IMR-90 (cell line): ENCODE measurements at places on chromosomes 2 and 18.

GRCh38 chr18:68734308-68734707 is 19.4 kb upstream of the TMX3 start:
- H3K4me1 ChIP-seq = no peaks in the 10 kb centered on the region
- H3K36me3 ChIP-seq = no peaks in the 10 kb centered on the region
- peak; percentile 59 for DNase-seq
- H3K27me3 ChIP-seq = no peaks in the 10 kb centered on the region
- H3K27ac ChIP-seq = no peak overlapping the region

DNA sequence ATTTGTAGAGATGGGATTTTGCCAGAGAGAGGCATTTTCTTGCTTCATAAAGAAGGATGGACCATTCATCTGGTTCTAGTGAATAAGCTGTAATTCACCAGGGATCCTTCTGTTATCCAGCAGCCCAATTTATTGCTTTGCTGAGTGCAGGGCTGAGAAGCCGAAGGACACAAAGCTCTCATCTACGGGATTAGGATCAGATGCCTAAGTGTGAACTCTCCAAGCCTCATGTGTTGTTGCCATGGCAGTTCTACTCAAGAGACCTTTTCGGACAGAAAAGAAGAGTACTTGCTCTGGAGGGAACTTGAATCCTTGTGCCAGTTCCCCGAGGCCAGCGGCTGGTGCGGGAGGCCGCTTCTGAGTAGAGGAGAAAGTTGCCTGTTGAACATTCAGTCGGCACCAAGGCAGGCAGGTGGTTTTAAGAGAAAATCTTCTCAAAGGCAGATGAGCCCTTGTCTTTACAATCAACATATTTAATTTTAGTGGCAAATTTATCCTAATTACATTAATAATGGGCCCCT is 38.4 kb upstream of the MBP start:
- peaks cover 21% of the 10 kb centered on the region for H3K27me3 ChIP-seq
- no peaks in the 10 kb centered on the region for H3K36me3 ChIP-seq
- no peak overlapping the region for H3K27ac ChIP-seq
- H3K4me1 ChIP-seq = peaks cover 2% of the 10 kb centered on the region; the same call in 1 of the 2 replicates

- no peak overlapping the region for H3K27ac ChIP-seq
- no peaks in the 10 kb centered on the region for H3K36me3 ChIP-seq
- no peak for DNase-seq
- H3K4me1 ChIP-seq = no peaks in the 10 kb centered on the region
These were observed 132.7 kb upstream of the HS6ST1 start for GRCh38 chr2:128451084-128452023.

DNA sequence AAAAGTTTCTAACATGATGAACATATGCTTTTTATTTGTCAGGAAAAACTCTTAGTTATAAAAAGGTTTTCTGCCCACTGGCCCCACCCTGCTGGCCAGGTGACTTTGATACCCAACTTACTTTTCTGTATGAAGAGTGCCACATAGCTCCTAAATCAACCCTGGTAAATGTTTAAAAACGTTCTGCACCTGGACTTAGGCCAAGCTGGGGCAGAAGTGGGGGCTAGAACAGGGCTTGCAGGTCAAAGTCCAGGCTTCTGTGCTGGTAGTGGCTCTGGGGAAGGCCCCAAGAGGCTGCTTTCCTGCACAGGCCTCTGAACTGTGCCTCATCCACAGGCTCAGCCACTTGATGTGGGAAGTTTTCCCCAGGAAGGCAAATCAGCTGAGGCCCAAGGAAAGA is 171.7 kb downstream of the ANKRD30B start:
- no peaks in the 10 kb centered on the region for H3K4me1 ChIP-seq
- H3K27me3 ChIP-seq = no peaks in the 10 kb centered on the region
- DNase-seq = no peak

GRCh38 chr2:44075541-44075940 is 79.8 kb upstream of the LRPPRC start:
- H3K27ac ChIP-seq = no peak overlapping the region
- no peak overlapping the region for H3K4me3 ChIP-seq
- peak; percentile 52 for DNase-seq
- no peaks in the 10 kb centered on the region for H3K4me1 ChIP-seq
- peaks cover 2% of the 10 kb centered on the region; the same call in 1 of the 2 replicates for H3K27me3 ChIP-seq

GRCh38 chr2:58925676-58926081 is 684.6 kb upstream of the FANCL start:
- H3K27me3 ChIP-seq = no peaks in the 10 kb centered on the region
- H3K4me1 ChIP-seq = peaks cover 10% of the 10 kb centered on the region; the same call in 1 of the 2 replicates
- H3K27ac ChIP-seq = no peak overlapping the region
- DNase-seq = peak; percentile 46
- no peaks in the 10 kb centered on the region for H3K36me3 ChIP-seq

- H3K27me3 ChIP-seq = no peaks in the 10 kb centered on the region
- H3K27ac ChIP-seq = no peak overlapping the region
- no peaks in the 10 kb centered on the region for H3K4me1 ChIP-seq
- no peaks in the 10 kb centered on the region for H3K36me3 ChIP-seq
- H3K4me3 ChIP-seq = no peak overlapping the region
These were observed 366.5 kb upstream of the CRIM1 start for GRCh38 chr2:35989040-35989439.

DNA sequence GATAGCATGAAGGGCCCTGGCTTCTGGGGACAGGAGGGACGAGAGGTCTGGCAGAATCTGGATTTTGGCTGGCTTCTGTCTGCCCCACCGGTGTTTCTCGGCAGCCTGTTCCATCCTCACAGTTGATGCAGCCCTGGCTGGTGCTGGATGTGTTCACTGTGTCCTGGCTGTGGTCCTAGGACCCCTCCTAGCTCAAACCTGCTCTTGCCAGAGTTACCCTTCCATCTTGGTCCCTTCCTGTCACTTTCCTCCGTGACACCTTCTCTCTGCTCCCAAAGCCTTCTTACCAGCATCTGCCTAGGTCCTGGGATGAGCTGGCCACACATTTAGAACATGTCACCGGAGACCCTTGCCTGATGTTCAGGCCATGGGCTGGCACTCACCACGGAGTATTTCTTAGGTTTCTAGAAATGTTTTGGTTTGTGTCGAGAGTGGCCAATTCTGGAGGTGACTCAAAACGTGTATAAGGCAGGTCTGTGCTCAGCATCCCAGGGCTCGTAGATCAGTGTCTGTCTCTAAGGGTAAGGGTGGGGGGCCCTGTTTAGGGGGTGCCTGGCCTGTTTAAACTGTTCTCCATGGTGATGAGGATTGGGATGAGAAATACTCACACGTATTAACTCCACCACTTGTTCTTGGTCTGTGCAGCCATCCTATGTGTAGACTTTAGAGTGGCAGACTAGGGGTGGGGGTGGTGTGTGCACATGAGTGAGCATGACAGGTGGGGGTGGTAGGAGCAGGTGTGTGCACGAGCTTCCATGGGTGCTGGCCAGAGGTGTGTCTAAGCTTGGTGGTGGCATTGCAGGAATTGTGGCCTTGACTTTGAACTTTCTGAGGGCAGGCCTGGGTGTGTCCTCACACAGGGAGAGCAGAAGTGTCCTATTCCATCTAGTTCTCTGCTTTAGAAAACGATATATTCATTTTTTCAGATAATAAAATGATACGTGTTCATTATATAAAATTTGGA is 162.7 kb downstream of the DYSF start:
- H3K27me3 ChIP-seq = peaks cover 28% of the 10 kb centered on the region
- H3K4me3 ChIP-seq = no peak overlapping the region
- H3K4me1 ChIP-seq = no peaks in the 10 kb centered on the region
- no peak overlapping the region for H3K27ac ChIP-seq

- no peak for DNase-seq
- H3K4me1 ChIP-seq = peaks cover 20% of the 10 kb centered on the region
- no peaks in the 10 kb centered on the region for H3K27me3 ChIP-seq
- H3K36me3 ChIP-seq = no peaks in the 10 kb centered on the region
- H3K4me3 ChIP-seq = no peak overlapping the region
These were observed 5.9 kb downstream of the WIPF1 start for GRCh38 chr2:174591740-174592139.

DNA sequence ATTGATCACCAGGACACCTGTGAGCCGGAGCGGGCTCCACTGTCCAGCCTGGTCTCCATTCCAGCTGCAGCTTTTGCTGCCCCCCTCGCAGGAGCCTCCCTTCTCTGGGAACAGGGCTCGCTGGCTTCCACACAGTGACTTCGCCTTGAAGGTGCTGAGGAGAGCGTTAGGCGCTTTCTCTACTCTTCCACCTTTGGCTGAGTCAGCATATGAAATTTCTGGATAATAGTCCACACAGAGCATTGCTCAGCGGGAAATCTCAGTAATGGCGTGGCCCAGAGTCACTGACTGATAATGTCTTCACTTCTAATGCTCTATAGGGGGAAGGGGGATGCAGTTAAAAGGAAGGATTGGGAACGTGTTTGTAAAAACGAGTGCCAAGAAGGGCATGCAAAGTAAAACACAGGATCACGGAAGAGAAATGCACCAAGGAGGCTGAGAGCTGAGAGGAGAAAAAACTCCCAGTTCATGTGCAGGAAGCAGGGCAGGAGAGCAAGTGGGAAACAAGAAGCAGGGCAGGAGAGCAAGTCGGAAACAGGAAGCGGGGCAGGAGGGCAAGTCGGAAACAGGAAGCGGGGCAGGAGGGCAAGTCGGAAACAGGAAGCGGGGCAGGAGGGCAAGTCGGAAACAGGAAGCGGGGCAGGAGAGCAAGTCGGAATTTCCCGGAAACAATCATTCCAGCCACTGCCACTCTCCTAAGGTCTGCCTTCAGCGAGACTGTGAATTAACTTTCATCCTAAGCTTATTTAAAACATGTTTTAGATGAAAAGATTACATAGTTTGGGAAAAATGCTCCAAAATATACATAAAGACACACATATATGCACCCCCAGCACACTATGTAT is 77.7 kb downstream of the MYT1L start:
- no peak overlapping the region for H3K4me3 ChIP-seq
- H3K36me3 ChIP-seq = no peaks in the 10 kb centered on the region
- H3K4me1 ChIP-seq = no peaks in the 10 kb centered on the region

GRCh38 chr18:64713284-64713683 is 564.4 kb upstream of the LINC00305 start:
- H3K4me3 ChIP-seq = no peak overlapping the region
- no peaks in the 10 kb centered on the region for H3K36me3 ChIP-seq
- H3K27ac ChIP-seq = no peak overlapping the region
- DNase-seq = no peak
- no peaks in the 10 kb centered on the region for H3K4me1 ChIP-seq

DNA sequence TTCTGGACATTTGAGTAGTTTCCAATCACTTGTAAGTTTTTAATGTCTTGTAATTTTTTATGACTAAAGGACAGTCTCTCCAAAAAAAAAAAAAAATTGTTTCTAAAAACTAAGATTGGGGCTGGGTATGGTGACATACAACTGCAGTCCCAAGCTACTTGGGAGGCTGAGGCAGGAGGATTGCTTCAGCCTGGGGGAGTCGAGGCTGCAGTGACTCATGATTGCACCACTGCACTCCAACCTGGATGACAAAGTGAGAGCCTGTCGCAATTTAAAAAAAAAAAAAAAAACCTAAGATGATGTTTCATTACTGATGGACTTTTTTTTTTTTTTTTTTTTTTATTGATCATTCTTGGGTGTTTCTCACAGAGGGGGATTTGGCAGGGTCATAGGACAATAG is 34.4 kb upstream of the PKDCC start:
- H3K4me3 ChIP-seq = no peak overlapping the region
- no peak for DNase-seq
- H3K4me1 ChIP-seq = peaks cover 5% of the 10 kb centered on the region; the same call in 1 of the 2 replicates

GRCh38 chr18:7568426-7568825 is 1.3 kb downstream of the PTPRM start:
- peaks cover 7% of the 10 kb centered on the region for H3K4me1 ChIP-seq
- H3K4me3 ChIP-seq = peak overlapping the region; percentile 96
- no peaks in the 10 kb centered on the region for H3K27me3 ChIP-seq
- H3K27ac ChIP-seq = peak overlapping the region; percentile 86

DNA sequence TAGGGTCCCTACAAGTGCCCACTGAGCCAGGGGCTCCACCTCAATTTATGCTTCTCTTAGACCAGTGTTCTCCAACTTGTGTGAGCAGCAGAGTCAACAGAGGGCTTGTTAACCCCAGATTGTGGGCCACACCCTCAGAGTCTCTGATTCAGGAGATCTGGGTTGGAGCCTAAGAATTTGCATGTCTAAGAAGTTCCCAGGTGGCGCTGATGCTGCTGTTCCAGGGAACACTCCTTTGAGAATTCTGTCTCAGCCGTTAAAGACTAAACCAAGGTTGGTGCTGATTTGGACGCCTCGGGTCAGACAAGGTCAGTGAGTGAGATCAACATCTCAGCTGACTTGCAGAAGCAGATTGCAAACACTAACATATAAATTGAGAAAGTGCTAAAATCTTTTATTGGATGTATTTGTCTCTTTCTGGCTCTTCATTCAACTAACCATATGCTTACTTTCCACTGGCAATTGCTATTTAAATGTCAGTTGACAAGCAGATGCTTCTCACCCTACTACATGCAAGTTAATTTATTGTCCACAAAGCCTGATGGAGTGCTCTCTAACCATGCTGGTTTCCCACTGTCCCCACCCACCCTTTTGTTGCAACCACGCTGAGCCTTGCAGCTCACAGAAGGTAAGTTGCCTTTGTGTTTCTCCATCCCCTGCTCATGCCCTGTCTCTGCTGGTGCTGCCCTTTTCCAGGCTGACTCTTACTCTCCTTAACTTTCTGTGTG is 31.5 kb downstream of the LYPD1 start:
- H3K4me1 ChIP-seq = peaks cover 8% of the 10 kb centered on the region; the same call in 1 of the 2 replicates
- no peak for DNase-seq
- no peak overlapping the region for H3K4me3 ChIP-seq
- no peak overlapping the region for H3K27ac ChIP-seq
- H3K27me3 ChIP-seq = no peaks in the 10 kb centered on the region

- H3K27me3 ChIP-seq = no peaks in the 10 kb centered on the region
- DNase-seq = no peak
- H3K4me3 ChIP-seq = no peak overlapping the region
- H3K27ac ChIP-seq = no peak overlapping the region
- H3K4me1 ChIP-seq = no peaks in the 10 kb centered on the region
- no peaks in the 10 kb centered on the region for H3K36me3 ChIP-seq
These were observed 142.7 kb upstream of the KLHL14 start for GRCh38 chr18:32915516-32915915.

- no peak overlapping the region for H3K27ac ChIP-seq
- H3K36me3 ChIP-seq = no peaks in the 10 kb centered on the region
- DNase-seq = no peak
These were observed 1082.3 kb upstream of the TMEFF2 start for GRCh38 chr2:193276988-193277387.

DNA sequence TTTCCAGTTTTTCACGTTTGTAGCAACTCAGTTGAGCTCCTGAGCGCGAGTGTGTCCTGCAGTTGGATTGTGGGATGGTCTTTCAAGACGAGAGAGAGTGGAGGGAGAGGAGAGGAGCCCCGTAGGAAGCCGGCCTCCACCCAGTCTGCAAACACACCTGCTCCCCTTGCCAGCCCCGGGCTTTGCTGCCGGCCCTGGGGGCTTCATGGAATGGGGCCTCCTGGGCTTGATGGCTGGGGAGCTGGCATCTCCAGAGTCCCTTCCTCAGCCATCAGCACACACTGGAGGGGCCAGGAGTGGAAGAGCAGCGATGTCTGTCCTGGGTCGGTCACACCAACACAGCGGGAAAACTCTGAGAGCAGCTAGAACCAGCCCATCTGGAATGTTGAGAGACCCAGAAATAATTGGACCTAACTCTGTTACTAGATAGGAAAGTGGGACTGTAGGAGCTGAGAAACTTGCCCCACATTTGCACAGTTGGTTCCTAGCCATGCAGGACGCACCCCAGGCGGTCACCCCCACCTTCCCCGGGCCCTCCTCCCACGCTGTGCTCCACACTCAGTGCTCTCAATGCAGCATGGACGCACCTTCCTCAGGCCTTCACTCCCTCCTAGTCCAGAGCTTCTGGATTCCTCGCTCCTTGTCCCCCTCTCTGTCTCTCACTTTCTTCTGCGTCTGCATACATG is 69.6 kb downstream of the PTGR3 start:
- no peak overlapping the region for H3K27ac ChIP-seq
- H3K4me3 ChIP-seq = no peak overlapping the region
- no peaks in the 10 kb centered on the region for H3K36me3 ChIP-seq
- no peaks in the 10 kb centered on the region for H3K4me1 ChIP-seq
- DNase-seq = no peak
- peaks cover 18% of the 10 kb centered on the region for H3K27me3 ChIP-seq
